Fibroblast of villous mesenchyme (primary cell): ENCODE measurements at places on chromosomes 7 and 10. TPM values are rescaled to one million over a fixed set of nuclear protein-coding genes. Genes with fewer than 3 reads are reported as not detected.

Gene GATA3
- not detected in 2 replicates for total RNA-seq

Gene APBB1IP
- total RNA-seq: 3.2 and 4.3 TPM in 2 replicates

Gene ZDHHC6
- 19.0 and 31.5 TPM in 2 replicates for total RNA-seq

Gene GJD4
- not detected in 2 replicates for total RNA-seq

Gene ADAM8
- 2.3 and 7.8 TPM in 2 replicates for total RNA-seq

Gene RUFY2
- 31.9 and 32.8 TPM in 2 replicates for total RNA-seq

Gene BMPER
- 5.8 and 7.8 TPM in 2 replicates for total RNA-seq

Gene MYH16
- not detected in 2 replicates for total RNA-seq

Gene GSTO2
- 1.9 and 2.2 TPM in 2 replicates for total RNA-seq

Gene CALML3
- not detected in 2 replicates for total RNA-seq

Gene MBL2
- not detected in 2 replicates for total RNA-seq

Gene LRRD1
- total RNA-seq: under 0.01 TPM in 1 of 2 replicates, not detected in the other

Gene NPY
- not detected in 2 replicates for total RNA-seq

Gene VENTX
- not detected in 2 replicates for total RNA-seq

Gene TFPI2
- total RNA-seq: 140 and 218 TPM in 2 replicates

Gene TAS2R41
- not detected in 2 replicates for total RNA-seq

Gene SLC18A3
- total RNA-seq: under 0.01 TPM in 1 of 2 replicates, not detected in the other

Gene FAM24B
- 2.9 and 3.5 TPM in 2 replicates for total RNA-seq

Gene CLRN3
- not detected in 2 replicates for total RNA-seq

Gene PLXNA4
- under 0.01 TPM in 1 of 2 replicates, not detected in the other for total RNA-seq

Gene SFTPA2
- not detected in 2 replicates for total RNA-seq

Gene HOXA1
- 0.32 and 0.43 TPM in 2 replicates for total RNA-seq

Gene ABCC2
- total RNA-seq: 0.32 and 0.43 TPM in 2 replicates

Gene CDHR1
- under 0.01 and 0.43 TPM in 2 replicates for total RNA-seq

Gene DRGX
- total RNA-seq: not detected in 2 replicates

Gene LDB3
- total RNA-seq: under 0.01 and 0.32 TPM in 2 replicates

Gene BHLHA15
- total RNA-seq: 1.3 TPM in 1 of 2 replicates, not detected in the other

Gene BLNK
- not detected in 2 replicates for total RNA-seq

Gene MLXIPL
- not detected in 2 replicates for total RNA-seq

Gene CLDN3
- total RNA-seq: not detected in 2 replicates

Gene SPDYE16
- total RNA-seq: not detected in 2 replicates

Gene UFSP1
- total RNA-seq: 5.6 and 7.1 TPM in 2 replicates

Gene NUTM2D
- 0.43 and 0.97 TPM in 2 replicates for total RNA-seq

Gene SORBS1
- 8.2 and 13.2 TPM in 2 replicates for total RNA-seq

Gene PDZD7
- total RNA-seq: 1.7 and 1.9 TPM in 2 replicates

Gene RHOBTB1
- total RNA-seq: 26.8 and 42.2 TPM in 2 replicates

Gene ADCY1
- under 0.01 and 0.32 TPM in 2 replicates for total RNA-seq

Gene LRRC4
- under 0.01 TPM in 1 of 2 replicates, not detected in the other for total RNA-seq

Gene GALNT17
- total RNA-seq: not detected in 2 replicates

Gene C10orf53
- total RNA-seq: not detected in 2 replicates

Gene TACC2
- 5.6 and 9.3 TPM in 2 replicates for total RNA-seq

Gene WNT8B
- not detected in 2 replicates for total RNA-seq

Gene ACBD7
- 0.97 and 1.3 TPM in 2 replicates for total RNA-seq
